ENCODE measurements at places on chromosomes 6 and 20. TPM values are rescaled to one million over a fixed set of nuclear protein-coding genes. Genes with fewer than 3 reads are reported as not detected.
A peak's percentile ranks its signal among the peaks of the same experiment; 100 is the strongest.

DNA sequence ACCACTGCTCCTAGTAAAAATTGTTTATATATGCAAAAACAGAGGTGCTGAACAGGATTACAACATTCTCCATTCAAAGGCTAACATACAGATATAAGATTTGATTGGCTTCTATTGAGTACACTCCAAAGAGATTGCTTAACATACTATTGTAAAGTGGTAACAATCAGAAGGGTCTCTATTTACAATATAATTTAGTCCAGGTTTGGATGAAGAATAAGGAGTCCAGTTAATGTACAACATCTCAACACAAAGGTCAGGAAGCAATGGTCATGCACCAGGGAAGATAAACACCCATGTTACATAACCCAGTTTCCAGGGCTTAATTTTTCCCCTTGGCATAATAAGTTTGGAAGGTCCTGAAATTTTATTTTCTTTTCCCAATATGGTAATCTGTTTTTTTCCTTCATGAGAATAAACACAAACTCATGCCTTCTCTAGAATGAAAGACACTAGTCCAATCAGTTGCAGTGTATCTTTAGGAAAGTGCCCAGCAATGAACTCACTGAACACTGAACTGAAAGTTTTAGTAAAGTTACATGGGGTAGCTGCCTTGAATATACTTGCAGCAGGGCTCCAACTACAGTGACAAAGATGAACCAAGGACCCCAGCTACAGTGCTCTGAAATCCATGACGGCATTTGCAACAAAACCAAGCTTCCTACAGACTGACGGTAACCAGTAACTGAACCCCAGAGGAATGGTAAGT, 255.3 kb upstream of the GJE1 start:
- no peaks in the 10 kb centered on the region for H3K27me3 ChIP-seq
- no peak overlapping the region for H3K4me3 ChIP-seq
- H3K4me1 ChIP-seq: no peaks in the 10 kb centered on the region
- DNase-seq: no peak
- no peak overlapping the region for H3K27ac ChIP-seq

GRCh38 chr6:151101161-151101815, 138.5 kb upstream of the AKAP12 start:
- H3K27ac ChIP-seq: peak overlapping the region; percentile 52
- no peaks in the 10 kb centered on the region for H3K4me1 ChIP-seq
- peak; percentile 67 for DNase-seq

DNA sequence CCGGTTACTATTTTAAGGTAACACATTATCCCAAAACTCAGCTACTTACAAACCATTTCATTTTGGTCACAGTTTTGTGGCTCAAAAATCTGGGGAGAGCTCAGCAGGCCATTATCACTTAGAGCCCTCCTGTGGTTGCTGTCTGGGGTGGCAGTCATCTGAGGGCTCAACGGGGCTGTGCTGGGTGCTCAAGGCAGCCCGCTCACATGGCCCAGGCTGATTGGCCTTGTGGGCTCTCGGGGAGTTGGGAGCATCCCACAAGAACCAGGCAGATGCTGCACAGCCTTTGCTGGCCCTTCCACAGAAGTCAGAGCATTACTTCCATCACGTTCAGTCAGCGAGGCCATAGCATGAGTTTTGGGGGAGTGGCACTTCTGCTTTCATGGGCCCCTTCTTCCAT, 6.3 kb upstream of the VSX1 start:
- DNase-seq: no peak
- no peak overlapping the region for H3K27ac ChIP-seq
- H3K27me3 ChIP-seq: peaks cover 39% of the 10 kb centered on the region
- no peak overlapping the region for H3K4me3 ChIP-seq
- no peaks in the 10 kb centered on the region for H3K36me3 ChIP-seq
- peaks cover 19% of the 10 kb centered on the region for H3K4me1 ChIP-seq

DNA sequence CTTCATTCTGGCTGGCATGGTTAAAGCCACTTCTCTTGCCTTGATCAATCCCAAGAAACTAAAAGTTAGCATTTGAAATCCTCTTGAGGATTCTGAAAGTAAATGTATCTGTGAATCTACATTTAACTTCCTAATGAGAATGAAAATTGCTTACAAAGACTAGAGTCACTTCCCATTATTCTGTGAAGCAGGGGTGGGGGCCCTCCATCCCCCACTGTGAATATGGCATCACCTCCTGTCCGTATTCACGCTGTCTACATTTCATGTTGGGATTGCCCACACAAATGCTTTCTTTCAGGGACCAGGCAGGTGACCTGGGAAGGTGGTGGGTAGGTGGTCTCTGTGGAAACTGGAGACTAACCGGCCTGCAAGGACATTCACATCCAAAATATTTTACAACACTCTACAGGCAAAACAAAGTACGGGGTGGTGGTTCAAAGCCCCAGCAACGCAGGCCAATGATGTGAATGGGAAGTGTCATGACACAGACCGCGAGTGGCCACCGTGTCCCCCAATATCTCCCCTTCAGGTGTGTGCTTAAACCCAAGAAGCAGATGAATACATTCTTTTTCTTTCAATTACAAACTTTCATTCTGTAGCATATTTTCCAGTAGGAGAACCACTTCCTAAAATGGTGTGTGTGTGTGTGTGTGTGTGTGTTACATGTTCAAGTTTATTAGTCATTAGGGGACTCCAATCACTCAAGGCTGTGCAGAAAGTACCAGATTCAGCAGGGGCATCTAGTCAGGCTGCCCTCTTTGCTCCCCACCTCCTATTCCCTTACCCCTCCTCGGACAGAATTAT, 132.2 kb downstream of the PRND start:
- no peaks in the 10 kb centered on the region for H3K27me3 ChIP-seq
- no peak overlapping the region for H3K4me3 ChIP-seq

GRCh38 chr20:33609504-33609903, 52.6 kb upstream of the C20orf144 start:
- H3K4me1 ChIP-seq: no peaks in the 10 kb centered on the region
- DNase-seq: no peak
- H3K27me3 ChIP-seq: no peaks in the 10 kb centered on the region
- peaks cover 3% of the 10 kb centered on the region for H3K36me3 ChIP-seq
- no peak overlapping the region for H3K4me3 ChIP-seq

DNA sequence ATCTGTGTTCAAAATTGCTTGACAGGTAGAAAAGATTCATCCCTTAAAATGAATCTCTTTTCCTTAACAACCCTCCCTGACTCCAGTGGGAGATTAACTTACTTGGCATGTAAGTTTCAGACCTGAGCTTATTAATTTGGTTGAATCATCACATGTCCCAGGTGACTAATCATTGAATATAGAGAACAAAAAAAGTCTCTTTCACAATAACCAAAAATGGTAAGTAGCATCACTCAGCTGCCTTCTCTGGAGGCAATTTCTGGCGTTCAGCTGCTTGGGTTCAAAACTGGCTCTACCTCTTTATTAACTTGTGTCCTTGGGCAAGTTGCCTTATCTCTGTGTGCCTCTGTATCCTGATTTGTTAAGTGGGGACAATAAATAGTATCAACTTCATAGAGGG, 2.9 kb downstream of the C6orf141 start:
- no peak for DNase-seq
- H3K27me3 ChIP-seq: peaks cover 30% of the 10 kb centered on the region
- no peak overlapping the region for H3K27ac ChIP-seq

- H3K36me3 ChIP-seq: peaks cover 18% of the 10 kb centered on the region
- H3K4me1 ChIP-seq: no peaks in the 10 kb centered on the region
- DNase-seq: no peak
- no peak overlapping the region for H3K27ac ChIP-seq
- no peaks in the 10 kb centered on the region for H3K27me3 ChIP-seq
Observed at GRCh38 chr6:89843070-89843469, 13.4 kb downstream of the CASP8AP2 start.

- no peaks in the 10 kb centered on the region for H3K36me3 ChIP-seq
- H3K27me3 ChIP-seq: no peaks in the 10 kb centered on the region
- H3K4me1 ChIP-seq: no peaks in the 10 kb centered on the region
- no peak for DNase-seq
- H3K27ac ChIP-seq: no peak overlapping the region
Observed at GRCh38 chr6:156698239-156699016, 78.8 kb upstream of the ARID1B start.

The RBM12 gene
- total RNA-seq: 73.9 TPM

DNA sequence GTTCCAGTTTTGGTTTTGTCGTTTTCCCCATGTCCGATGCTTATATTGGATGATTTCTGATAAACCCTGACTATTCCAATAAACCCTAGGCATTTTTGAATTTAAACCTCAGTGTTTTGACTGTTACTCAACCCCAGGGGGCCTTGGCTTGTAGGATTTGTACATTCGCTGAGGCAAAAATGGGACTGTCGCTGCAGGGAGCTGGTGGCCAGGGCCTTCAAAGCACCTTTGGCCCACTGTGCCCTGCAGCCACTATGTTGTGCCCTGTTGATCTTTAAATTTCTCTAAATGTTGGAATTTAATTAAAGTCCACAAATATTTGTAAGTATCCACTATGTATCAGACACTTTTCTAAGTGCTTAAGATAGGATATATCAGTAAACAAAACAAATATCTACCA, 9.5 kb upstream of the NOL7 start:
- no peaks in the 10 kb centered on the region for H3K27me3 ChIP-seq
- H3K4me3 ChIP-seq: no peak overlapping the region
- peaks cover 17% of the 10 kb centered on the region for H3K36me3 ChIP-seq

The C6orf132 gene
- 0.10 TPM for total RNA-seq

DNA sequence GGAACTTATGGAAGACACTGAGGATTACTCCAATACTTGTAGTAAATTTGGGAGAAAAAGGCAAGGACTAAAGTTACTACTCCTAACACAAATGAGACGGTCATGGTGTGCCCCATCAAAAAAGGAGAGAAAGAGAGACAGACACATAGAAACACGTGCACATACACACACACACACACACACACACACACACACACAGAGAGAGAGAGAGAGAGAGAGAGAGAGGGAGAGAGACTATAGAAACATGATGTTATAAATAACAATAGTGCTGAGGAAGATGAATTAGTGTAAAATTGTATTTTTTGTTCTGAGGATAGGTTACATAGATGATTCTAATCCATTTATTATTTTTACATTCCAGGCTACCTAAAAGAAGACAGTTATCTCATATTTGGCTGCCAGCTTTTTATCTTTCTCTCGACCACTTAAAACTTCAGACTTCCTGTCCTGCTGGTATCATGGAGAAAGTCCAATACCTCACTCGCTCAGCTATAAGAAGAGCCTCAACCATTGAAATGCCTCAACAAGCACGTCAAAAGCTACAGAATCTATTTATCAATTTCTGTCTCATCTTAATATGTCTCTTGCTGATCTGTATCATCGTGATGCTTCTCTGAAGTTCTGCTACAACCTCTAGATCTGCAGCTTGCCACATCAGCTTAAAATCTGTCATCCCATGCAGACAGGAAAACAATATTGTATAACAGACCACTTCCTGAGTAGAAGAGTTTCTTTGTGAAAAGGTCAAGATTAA, 10.5 kb downstream of the PLN start:
- no peaks in the 10 kb centered on the region for H3K27me3 ChIP-seq
- no peaks in the 10 kb centered on the region for H3K4me1 ChIP-seq
- no peak for DNase-seq
- no peak overlapping the region for H3K4me3 ChIP-seq
- no peak overlapping the region for H3K27ac ChIP-seq

DNA sequence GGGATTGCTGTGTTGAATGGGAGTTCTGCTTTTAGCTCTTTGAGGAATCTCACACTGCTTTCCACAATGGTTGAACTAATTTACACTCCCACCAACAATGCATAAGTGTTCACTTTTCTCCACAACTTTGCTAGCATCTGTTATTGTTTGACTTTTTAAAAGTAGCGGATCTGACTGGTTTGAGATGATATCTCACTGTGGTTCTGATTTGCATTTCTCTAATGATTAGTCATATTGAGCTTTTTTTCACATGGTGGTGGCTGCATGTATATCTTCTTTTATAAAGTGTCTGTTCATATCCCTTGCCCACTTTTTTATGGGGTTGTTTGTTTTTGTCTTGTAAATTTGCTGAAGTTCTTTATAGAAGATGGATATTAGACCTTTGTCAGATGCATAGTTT, 588.3 kb upstream of the ADGRB3 start:
- no peak overlapping the region for H3K27ac ChIP-seq
- DNase-seq: no peak
- H3K36me3 ChIP-seq: no peaks in the 10 kb centered on the region
- no peak overlapping the region for H3K4me3 ChIP-seq
- H3K4me1 ChIP-seq: no peaks in the 10 kb centered on the region

DNA sequence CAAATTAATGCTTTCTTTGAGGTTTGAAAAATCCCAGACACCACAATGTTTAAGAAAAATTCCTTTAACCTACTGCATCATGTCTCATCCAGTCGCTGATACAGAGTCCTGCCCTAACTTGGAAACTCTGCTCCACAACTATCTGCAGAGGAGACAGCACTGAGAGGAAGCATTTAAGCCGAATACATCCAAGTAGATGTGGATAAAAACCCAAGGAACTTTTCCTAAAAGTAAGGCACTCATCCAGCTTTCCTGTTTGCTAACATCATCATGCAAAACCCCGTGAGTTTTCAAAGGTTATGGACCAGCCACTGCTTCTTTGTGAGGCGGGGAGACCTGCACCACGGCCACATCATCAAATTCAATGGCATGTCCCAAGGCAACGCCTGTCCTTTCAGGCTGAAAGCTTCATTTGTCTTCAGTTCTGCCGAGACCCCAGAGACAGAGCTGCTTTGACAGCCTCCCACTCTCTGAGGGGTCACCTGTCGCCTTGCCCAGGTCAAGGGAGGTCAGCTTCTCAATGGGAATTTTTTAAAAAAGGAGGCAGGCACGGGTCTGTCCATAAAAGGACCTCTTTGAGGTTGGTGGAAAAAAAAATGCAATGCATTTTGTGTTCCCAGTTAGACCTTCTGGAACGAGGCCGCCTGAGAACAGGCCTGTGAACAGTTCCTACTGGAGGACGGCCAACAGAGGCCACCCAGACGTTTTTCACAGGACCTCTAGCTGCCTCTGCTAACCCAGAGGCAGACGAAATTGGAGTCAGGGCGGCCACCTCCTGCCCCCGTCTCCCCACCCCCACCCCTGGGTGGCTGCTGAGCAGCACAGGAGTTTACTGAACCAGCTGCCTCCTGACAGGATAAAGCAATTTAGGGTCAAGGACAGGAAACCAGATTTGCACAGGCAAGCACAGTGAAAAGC, 142.5 kb upstream of the HDDC2 start:
- H3K4me3 ChIP-seq: no peak overlapping the region
- H3K27ac ChIP-seq: peak overlapping the region; percentile 82

The ZNF165 gene
- total RNA-seq: 0.99 TPM

The SLC16A10 gene
- total RNA-seq: 14.9 TPM

GRCh38 chr6:42393339-42393738, 58.4 kb downstream of the TRERF1 start:
- no peak for DNase-seq
- H3K36me3 ChIP-seq: no peaks in the 10 kb centered on the region
- no peaks in the 10 kb centered on the region for H3K27me3 ChIP-seq
- no peak overlapping the region for H3K27ac ChIP-seq

The TPMT gene
- total RNA-seq: 14.5 TPM

DNA sequence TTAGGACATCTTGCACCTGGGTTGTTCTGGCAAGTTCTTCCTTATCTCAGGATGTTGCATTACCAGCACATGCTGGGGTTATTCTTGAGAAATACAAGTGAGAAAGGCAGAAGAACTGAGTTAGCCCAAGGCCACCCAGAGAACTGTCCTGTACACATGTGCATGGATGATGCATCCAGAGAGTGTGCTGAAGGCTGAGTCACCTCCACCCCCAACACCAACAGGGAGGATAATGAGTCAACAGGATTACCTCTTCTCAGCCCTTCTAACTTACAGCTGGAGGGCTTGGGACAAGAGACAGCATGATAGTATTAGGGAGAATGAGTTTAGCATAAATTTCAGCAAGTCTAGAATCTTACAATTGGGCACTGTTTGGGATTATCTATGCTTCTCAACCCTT, 8.5 kb downstream of the SCGN start:
- H3K27me3 ChIP-seq: no peaks in the 10 kb centered on the region
- H3K27ac ChIP-seq: no peak overlapping the region
- H3K4me3 ChIP-seq: no peak overlapping the region
- no peak for DNase-seq

The TRAPPC3L gene
- 16.1 TPM for total RNA-seq
